ENCODE measurements at places on chromosomes 5 and 9.

DNA sequence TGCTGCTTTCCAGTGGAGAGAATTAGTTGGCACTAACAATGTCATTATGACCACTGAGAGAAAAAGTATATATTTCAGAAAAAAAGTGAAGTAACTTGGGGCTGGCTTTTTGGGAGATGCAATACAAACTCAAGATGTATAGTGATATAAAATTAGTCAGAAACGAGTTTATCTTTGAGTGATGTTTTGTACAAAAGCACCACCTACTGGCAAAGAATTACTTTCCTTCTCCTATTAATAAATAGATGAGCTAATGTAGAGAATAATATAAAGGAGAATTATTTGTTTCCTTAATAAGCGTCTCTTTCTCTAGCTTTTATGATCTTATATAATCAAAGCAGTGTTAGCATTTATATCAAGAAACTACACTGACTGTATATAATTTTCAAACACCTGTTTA is 158.8 kb downstream of the MEF2C start:
- no peak for DNase-seq

GRCh38 chr9:18127499-18127875 is 346.5 kb upstream of the ADAMTSL1 start:
- no peak for DNase-seq

GRCh38 chr9:11092974-11093373 is 480.2 kb upstream of the PTPRD start:
- no peak for DNase-seq

DNA sequence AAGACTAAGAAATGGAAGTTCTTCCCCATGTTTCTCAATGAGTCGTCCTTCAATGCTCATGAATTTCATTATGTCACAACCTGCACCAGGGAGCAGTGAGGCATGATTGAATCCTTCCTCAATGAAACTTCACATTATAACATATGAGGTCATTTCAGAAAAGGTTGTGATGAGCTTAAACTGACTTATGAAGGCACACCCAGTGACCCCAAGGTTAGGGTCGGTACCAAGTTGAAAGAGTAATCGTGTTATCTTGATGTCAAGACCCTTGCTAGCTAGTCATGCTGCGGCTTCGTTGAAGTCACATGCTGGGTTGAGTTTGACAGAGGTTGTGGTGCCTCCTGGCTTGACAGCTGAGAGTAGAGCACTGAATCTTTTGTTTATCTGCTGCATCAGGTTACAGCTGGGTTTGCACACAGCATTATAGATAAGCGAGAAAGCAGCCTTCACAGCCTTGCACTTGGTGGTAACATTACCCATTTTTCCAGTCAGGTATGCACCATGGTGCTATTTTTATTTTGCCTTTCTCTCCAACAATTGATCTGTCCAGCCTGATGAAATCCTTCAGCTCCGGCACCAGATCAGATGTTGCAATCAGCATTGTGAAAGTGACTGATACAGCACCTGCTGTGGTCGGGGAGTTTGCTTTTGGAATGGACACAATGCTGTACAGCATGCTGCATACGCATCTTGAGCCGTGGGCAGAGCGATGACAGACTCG is 133.2 kb downstream of the ERCC6L2 start:
- no peak for DNase-seq

DNA sequence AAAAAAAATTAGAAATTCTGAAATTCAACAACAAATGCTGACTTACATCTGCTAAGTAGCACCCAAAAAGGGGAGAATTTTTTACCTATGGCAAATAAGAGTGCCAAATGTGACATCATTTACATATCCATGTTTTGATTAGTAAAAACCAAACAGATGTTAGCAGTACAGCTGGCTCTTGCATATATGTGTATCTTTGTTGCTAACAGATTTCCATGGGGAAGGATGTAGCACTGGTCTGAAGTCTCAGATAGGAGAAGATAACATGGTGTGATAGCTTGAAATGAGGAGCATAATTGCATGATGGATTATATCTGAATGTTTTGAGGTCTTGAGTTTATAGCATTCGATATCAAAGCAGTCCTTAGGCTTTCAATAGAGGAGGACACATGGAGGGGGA is 17.5 kb downstream of the PIK3R1 start:
- no peak for DNase-seq

DNA sequence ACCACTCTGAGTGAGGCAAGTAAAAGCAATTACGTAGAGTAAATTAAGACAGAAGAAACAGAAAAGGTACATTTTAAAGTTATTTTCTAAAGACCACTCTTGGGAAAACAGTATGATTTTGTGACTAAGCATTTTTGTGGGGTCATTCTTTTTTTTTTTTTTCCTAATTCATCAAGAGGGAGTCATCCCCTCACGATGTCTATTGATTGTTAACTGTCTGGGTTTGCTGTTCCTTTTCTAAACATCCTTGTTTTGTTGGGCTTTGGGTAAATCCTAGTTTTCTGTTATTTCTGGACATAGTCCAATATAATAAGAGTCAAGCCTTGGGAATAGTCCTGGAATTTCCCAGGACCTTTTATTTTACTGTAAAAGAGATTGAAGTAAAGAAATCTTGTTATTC is 63.8 kb downstream of the ANKRD55 start:
- no peak for DNase-seq

- no peak for DNase-seq
Observed at GRCh38 chr9:104256031-104256695, 162.1 kb downstream of the SMC2 start.

GRCh38 chr5:17022296-17022695 is 86.2 kb upstream of the MYO10 start:
- DNase-seq = no peak

DNA sequence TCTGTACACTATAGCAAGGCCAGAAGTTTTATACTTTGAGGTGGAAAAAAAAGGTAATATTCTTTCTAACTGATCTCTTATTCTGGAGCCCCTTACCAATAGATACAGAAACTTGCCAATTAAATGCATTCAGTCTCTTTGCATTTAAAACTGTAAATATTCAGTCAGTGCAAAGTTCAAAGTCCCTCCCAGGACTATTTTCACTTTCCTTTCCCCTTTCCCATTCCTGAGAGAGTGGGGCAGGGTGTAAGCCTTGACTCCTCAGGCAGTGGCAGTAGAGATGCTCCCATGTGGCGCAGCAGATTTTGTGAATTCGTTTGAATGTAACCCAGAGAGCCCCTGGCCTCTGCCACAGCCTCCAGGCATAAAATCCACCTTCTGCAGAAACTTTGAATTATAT is 29.9 kb downstream of the CETN3 start:
- DNase-seq = no peak

GRCh38 chr5:173950829-173951228 is 38.1 kb upstream of the C5orf47 start:
- no peak for DNase-seq

DNA sequence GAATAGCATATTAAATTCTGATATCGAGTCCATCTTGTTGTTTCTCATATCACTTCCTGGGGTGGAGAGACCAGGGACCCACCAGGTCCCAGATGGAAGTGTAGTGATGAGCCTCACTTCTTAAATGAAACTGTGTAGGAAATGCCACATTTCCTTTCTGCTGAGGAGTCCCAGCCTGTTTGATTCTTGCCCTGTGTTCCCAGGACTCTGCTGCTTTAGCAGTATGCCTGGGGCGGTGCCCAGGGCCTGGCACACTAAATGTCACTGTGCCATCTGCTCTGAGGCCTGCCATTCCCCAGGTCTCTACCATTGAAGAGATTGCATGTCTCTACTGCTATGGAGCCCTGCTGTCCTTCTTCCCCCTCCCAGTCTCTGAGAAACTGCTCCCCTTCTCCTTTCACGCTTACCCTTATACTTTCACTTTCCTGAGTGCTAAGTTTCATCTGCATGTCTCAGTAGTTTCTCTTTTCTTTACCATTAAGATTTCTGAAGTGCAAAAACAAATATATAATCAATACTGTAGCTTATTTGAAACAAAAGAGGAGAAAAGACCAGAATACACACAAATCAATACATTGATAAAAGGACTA is 260.4 kb downstream of the GABRB2 start:
- no peak for DNase-seq
